ENCODE measurements at places on chromosomes 7 and 10.

DNA sequence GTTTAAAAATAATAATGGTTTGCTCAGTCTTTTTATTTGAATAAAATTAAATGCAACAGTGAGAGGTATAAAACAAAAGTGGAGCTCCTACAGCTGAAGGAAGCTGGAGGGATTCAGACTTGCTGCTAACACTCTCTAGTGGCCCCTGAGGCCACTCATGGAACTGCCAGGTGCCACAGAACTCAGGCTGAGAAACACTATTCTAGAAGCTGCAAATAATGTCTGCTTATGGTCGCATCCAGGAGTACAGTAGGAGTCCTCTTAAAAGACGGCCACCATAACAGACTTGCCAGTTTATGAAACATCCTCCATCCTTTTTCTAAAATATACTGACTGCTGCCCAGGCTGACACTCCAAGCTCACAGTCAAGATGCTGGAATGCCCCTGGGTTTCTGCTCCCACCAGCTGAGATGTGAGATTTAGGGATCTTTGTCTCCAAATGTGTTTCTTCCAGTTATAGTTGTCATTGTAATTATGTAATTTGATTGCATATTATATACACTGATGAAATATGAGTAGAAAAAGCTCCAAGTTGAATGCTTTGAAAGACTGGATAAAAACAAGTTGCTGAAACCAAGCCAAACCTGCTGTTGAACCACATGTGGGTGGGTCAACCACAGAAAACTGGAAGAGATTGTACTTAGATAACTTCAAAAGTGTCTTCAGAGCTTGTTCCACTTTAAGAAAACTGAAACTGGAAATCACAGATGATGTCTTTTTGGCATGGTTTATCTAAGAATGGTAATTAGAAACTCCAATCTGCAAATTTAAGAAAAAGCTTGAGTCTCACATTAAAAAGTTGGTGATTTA is 213.7 kb upstream of the AOAH start:
- DNase-seq = no peak

DNA sequence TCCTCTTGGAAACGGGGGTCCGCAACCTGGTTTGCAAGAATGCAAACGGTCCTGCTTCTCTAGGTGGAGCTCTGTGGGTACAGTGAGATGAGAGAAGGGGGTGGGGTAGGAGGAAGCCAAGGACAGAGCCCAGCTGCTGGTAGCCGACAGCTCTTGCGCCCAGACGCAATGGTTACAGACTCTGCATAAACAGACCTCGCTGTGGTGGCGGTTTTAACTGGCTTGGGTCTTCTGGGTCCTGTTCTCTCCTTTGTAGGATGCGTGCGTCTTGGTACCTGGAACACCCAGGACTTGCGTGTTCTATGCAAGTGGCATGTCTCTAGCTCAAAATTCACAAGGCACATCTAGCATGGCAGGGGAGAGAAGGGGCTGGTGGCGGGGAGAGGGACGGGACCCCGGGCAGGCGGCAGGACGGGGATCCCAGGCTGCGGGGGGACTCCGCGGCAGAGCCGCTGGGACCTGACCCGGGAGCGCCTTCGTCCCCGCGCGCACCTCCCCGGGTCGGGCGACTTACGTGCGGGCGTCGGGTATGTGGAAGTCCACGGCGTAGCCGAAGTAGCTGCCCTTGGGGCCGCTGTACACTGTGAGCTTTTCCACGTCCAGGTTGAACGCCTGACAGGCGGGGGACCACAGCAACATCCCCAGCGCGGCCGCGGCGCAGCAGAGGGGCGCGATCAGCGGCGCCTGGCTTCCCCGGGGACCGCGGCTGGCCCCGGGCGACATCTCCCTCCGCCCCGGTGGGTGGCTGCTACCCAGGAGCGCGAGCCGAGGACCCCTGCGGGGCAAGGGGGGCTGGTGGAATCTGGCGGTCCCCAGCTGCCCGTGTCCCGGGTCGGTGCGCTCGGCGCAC is 448 bp downstream of the ITGA8 start:
- no peak for DNase-seq

DNA sequence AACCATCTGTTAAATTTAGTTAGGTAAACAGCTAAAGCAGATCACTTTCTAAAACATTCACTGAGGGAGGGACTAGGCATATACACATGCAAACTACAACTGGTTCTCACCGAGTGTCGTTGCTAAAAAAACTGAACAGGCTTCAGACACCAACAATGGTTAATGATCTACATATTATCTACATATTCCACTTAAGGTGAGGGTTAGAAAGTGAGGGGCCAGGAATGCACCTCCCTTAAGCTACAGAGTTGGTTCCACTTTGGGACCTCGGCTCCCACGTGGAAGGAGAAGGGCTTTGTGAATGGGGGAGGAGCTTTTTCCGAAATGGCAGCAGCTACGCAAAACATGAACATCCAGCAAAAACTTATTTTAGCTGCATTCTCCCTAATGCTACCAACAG is 5.8 kb downstream of the CTBP2 start:
- no peak for DNase-seq

DNA sequence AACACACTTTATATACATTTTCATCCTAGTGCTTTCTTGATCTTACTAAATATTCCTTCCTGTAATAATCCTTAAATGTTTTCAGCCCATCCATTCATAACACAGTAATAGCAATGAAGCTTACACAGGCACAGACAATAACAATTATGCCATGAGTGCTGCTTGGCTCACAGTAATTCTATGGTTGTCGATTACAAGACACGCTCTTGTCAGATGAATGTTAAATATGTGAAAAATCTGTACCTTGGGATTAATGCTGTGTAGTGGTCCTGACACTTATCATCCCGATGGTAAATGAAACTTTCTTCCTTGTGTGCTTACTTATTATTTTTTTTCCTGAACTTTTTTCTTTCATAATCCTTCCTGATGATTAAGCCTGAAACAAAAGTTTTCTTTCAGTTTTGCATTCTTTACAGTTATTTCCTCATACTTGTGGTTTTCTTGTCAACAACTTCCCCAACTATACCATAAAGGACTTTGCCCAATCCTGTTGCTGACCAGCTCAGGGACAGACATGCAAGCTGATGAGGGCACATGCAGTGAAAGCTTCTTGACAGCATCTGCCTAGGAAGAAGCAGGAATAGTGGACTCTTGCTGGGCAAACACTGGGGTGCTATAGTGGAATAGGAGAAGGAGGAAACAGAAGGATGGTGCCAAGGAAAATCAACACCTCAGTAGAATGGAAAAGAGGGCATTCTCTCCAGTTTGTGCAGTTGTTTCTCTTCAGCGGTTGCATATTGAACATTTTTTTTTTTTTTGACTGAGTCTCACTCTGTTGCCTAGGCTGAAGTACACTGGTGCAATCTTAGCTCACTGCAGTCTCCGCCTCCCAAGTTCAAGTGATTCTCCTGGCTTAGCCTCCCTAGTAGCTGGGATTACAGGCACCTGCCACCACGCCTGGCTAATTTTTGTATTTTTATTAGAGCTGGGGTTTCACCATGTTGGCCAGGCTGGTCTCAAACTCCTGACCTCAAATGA is 6.7 kb upstream of the MGAM2 start:
- DNase-seq = no peak

GRCh38 chr7:27520815-27521790 is 141.6 kb downstream of the HIBADH start:
- DNase-seq = peak; percentile 55

DNA sequence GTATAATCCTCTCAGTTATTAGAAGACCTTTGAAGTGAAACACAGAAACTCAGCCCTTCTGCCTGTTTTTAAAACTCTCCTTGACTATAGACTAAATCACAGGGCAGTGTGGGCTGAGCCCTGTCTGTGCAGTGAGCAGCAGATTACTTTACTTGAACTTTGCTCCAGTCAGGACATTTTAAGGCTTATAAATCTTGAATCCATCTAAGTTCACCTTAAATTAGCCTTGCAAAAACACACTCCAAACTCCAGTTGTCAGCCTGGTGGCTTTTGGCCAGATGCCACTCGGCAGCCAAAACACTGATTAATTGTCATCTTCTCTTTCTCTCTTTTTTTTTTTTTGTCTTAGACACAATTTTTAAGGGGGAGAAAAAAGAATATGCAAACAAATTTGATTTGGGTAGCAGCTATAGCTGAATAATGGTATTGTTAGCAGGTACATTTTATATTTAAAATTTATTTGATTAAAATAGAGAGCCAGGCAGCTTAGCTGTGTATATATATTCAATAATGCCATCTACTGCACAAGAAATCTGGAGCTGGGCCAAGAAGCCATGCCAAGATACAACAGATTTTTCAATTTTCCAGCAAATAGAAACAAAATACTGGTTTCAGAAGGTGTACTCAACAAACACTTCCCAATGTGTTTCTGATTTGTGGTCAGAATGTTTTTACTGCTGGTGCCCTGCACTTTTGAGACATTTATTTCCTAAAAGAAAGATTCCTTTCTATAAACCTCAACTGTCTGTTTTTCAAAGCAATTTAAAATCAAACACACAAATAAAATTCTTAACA is 247.7 kb downstream of the TFEC start:
- no peak for DNase-seq

- DNase-seq = no peak
Observed at GRCh38 chr10:48550977-48551376, 53.9 kb downstream of the ARHGAP22 start.

DNA sequence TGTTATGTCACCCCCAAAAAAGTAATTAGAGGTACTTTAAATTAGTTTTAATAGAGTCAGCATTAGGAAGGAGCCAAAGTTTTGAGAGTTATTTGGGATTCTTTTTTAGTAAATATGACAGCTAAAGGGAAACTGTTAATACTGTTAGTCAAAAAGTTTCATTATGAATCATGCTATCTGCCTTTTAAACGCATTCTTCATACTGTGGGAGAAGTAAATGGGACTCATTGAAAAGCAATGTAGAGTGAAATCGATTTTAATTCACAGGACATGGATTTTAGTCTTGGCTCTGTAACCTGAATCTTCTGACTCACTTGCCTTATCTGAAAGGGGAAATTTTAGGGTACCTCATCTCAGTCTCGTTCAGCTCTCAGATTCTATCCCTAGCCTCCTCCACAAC is 105.1 kb downstream of the AASS start:
- DNase-seq = no peak

DNA sequence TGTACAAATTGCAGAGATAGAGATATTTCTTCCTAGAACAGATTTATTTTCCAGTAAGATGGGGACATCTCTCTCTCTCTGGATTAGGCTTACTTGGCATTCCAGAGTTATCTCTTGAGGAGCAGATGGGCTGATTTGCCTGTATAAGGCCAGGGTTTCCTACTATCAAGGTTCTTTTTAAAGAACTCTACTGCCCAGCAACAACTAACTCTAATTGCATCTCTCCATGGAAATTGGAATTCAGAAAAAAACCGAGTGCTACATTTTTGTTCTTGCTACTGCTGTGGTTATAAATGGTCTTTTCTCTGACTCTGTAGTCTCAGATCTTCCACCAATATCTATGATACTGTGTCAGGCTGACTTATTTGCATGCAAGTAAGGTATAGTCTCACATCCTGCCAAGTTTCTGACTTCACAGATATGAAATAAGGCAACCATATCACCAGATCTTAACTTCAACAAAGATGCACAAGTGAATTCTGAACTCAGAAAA is 161.1 kb downstream of the CRPPA start:
- no peak for DNase-seq

- no peak for DNase-seq
Observed at GRCh38 chr10:60955316-60955715, 11.3 kb upstream of the RHOBTB1 start.

DNA sequence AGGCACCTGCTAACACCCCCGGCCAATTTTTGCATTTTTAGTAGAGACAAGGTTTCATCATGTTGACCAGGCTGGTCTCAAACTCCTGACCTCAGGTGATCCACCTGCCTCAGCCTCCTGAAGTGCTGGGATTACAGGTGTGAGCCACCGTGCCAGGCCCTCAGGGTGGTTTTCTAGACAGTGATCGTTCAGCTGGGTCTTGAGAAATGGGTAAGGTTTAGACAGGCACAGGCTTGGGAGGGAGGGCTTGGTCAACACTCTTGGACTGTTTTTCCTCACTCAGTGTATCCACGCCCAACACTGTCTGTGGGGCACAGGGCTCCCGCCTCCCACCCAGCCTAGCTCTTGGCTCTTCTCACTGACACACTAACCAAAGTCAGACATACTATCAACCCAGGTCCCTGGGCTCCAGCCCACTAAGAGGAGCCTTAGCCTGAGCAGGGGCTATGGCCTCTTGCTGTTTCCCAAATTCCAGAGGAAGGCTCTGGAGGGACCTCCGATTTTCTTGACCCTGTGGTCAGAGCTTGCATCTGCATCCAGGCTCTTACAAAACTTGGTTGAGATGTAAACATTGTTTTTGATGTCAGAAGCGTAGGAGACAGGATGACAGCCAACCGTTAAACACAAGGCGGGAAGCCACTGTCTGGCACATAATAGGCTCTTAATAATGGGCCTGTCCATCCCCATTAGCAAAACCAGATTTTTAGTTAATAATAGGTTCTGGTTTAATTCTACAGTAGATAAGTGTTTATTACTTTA is 143.9 kb downstream of the PRKAG2 start:
- DNase-seq = no peak

DNA sequence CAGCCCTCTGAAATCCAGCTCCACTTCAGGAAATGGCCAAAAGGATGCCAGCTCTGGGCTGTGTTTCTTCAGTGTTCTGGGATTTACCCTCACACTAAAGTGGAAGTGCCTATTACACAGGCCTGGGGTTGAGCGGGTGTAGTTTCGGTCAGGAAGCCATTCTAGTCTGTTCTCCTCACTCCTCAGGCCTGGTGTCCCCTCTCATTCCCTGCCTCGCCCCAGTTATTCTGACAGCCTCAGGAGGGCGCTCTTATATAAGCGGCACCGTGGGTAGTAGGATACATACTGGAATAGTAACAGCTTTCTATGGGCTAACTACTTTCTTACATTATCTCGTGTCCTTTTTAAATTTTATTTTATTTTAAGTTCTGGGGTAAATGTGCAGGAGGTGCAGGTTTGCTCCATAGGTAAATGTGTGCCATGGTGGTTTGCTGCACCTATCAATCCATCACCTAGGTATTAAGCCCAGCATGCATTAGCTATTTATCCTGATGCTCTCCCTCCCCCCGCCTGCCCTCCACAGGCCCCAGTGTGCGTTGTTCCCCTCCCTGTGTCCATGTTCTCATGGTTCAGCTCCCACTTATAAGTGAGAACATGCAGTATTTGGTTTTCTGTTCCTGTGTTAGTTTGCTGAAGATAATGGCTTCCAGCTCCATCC is 12.2 kb upstream of the LGI1 start:
- no peak for DNase-seq

DNA sequence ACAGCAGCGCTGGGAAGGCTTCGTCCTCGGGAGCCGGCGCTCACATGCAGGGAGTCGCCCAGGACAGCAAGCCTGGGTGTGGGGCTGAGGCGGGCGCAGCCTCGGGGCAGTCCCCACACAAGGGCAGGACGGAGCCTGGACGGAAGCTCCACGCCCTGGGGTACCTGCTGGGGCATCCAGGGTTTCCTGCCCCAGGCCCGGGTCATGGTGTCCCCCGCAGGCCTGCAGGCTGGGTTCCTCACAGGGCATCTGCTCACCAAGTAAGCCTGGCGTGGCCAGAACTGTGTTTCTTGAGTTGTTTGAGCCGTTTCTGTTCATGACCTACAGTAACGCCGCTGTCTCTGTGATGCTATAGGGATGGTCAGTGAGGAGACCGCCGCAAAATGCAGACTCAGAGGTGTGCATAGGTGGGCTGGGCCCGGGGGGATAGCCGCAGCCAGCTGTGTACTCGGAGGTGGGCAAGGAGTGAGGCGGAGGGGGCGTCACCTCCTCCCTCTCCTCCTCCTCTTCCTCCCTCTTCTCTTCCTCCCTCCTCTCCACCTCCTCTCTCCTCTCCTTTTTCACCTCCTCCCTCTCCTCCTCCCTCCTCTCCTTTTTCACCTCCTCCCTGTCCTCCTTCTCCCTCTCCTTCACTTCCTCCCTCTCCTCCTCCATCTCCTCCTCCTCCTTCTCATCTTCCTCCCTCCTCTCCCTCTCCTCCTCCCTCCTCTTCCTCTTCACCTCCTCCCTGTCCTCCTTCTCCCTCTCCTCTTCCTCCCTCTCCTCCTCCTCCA is 438.9 kb downstream of the DNAJB6 start:
- no peak for DNase-seq
